ENCODE measurements at places on chromosomes 6 and 20.

DNA sequence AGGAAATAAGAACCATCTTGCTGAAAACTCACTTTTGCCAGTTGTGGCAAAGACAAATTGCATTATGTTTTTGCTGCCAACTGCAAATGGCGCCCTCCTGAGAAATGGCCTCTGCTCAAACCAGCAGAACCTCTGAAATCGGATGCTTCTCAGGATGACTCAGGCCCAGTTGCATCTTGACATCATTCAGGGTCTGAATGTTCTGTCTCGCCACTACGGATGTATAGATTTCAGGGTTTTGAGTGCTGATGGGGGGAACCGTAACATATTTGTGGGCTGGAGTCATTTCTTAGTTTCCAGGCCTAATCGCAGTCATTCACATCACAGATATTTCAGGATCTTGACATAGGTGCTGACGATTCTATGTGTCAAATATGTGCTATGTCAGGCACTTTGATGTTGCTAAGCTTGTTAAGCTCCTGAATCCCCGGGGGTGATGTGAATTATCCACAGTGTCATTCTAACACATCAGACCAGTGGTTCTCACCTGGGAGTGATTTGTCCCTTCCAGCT is 207.1 kb downstream of the NFATC2 start:
- no peak for DNase-seq

DNA sequence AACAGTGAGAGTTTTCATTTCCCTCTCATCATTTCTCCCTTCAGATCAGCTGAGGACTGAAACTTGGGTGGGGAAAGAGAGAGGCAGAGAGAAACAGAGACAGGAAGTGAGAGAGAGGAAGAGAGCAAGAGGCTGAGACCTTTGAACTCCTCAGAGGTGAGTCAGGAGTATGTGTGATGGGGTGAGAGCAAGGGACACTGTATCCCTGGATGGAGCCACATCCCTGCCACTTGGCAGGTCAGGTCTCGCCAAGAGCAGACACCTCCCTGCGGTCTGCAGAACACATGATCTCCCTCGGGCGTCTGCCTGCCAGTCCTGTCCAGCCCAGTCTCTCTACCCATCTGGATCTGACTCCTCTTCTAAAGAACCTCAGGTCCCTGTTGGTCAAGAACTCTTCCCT is 62.7 kb upstream of the SYNDIG1 start:
- no peak for DNase-seq

GRCh38 chr6:39441986-39442385 is 119.5 kb upstream of the KCNK16 start:
- no peak for DNase-seq

- DNase-seq = no peak
These were observed 5.1 kb upstream of the C20orf141 start for GRCh38 chr20:2809690-2810089.

GRCh38 chr20:57698116-57698866 is 11.5 kb downstream of the PMEPA1 start:
- DNase-seq = no peak

GRCh38 chr20:52922436-52922835 is 49.7 kb upstream of the TSHZ2 start:
- DNase-seq = peak; percentile 1

DNA sequence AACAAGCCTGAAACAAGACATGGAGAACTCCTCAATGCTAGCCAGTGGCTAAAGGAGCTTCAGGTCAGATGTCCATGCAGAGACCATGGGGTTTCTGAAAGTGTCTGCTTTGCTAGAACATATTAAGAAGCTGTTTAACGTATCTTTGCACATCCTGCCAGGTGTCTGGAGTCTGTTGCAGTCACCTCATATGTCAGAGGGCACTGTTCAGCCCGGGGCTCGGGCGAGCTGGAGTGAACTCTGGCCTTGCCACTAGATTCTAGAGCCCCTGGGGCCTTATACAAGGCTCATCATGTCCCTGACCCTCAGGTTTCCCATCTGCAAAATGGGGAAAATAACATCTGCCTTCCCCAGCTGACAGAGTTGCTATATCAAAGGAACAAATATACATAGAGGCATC is 59.0 kb downstream of the PRDM1 start:
- DNase-seq = no peak

DNA sequence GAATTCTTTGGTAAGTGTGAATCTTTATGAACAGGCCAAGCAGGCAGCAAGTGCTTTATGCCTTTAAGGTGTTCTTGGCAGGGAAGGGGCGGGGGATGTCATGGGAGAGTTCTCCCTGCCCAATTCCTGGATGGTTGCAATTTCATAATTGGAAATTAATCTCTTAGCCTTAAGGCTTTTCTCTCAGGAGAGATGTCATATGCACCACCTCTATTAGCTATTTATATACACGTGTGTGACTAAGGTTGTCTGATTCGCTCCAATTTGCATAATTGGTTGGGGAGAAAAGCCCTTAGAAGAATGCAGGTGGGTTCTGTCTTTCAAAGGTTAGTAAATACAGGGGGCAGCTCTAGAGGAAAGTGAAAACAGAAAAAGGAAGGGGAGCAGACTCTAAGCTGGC is 5.2 kb upstream of the ENPP5 start:
- DNase-seq = no peak

GRCh38 chr6:2171728-2172127 is 73.7 kb downstream of the GMDS start:
- DNase-seq = no peak

- DNase-seq = no peak
These were observed 20.1 kb downstream of the COL21A1 start for GRCh38 chr6:56227071-56227879.

DNA sequence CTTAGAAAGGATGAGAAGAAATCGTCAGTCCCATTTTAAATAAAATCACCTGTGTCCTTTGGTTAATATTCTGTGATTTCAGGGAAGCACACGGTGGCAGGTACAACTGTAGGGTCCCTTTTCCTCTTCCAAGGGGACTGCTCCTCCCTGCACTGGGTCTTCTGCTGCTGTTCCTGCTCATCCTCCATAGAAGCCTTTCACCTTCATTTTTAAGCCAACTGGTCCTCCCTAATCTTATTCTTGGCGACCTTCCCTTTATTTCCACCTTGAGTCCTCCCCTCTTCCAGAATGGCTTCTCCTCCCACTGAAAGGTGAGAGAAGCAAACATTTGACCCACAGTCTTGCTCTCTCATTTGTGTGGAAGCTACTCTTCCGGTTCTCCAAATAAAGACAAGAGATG is 4.4 kb upstream of the PRDM1 start:
- no peak for DNase-seq

DNA sequence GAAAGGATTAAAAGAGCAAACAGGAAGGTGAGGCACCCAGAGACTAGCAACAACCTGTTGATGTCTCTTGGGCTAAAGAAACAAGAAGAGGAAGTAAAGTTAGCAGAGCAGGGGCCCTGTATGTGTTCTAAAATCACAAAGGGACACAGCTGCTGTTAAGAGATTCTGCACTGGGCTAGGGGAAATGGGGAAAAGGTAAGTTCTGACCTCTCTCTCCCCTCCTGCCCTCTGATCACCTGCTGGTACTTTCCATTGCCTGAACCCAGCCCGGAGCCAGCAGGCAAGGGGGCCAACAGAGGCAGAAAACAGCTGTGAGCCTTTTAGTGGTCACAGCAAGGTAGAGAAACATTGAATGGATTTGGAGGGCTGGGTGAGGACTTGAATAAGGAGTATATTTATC is 13.5 kb upstream of the CNR1 start:
- no peak for DNase-seq

DNA sequence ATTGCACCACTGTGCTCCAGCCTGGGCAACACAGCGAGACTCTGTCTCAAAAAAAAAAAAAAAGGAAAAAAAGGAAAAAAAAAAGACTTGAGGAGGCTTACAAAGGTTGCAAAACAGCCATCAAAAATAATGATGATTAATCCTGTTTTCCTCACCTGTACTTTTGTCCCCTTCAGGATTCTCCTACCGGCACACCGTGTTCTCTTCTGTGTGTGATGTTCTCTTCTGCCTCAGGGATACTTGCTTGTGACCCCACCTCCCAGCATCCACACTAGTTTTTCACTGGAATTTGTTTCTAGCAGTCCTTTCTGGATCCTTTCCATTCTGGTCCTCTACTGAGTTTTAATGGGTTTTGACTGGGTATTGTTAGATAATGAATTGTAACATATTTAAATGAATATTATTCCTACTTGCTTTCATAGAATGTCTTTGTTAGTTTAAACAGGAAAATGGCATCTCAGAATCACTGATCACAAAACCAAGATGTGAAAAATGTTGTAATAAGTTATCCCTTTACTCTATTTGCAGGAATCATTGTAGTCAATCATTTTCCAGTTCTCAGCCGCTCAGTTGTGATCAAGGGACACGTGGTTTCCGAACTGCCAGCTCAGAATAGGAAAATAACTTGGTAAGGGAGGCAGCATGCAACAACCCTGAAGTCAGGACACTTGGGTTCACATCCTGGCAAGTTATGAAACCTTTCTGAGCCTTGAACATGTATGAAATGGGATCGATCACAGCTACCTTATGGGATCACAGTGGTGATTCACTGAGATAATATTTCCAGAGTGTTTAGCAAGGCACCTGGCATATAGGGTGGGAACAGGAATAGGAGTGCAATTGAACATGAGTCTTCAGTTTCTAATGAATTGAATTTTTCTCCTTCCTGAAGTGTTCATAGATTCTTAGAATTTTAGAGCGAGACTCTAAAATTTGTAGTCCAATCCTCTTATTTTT is 8.5 kb downstream of the C6orf89 start:
- DNase-seq = no peak

DNA sequence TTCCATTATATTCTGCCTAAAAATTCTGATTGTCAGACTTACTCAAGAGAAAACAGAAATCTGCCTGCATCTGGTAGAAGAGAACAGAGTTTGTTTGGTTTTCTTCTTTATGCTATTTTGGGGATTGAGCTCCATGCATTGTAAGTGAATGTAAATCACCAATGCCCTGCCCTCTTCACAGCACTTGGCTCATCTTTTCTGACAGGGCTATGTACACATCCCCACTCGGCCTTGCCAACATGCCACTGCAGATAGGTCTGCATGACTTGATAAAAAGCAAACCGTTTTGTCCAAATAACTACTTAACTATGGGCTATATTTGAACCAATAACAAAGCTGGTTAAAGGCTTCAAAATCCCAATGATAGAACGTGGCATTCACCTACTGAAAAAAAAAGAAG is 117.7 kb downstream of the IBTK start:
- no peak for DNase-seq

GRCh38 chr6:159043251-159043650 is 1.5 kb downstream of the TAGAP start:
- DNase-seq = no peak

DNA sequence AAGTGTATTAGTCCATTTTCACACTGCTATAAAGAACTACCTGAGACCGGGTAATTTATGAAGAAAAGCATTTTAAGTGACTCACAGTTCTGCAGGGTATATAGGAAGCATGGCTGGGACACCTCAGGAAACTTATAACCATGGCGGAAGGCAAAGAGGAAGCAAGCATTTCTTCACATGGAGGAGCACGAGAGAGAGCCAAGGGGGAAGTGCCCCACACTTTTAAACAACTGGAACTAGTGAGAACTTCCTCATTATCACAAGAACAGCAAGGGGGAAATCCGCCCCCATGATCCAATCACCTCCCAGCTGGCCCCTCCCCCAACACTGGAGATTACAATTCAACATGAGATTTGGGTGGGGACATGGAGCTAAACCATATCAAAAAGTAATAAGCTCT is 28.3 kb upstream of the B3GAT2 start:
- no peak for DNase-seq

DNA sequence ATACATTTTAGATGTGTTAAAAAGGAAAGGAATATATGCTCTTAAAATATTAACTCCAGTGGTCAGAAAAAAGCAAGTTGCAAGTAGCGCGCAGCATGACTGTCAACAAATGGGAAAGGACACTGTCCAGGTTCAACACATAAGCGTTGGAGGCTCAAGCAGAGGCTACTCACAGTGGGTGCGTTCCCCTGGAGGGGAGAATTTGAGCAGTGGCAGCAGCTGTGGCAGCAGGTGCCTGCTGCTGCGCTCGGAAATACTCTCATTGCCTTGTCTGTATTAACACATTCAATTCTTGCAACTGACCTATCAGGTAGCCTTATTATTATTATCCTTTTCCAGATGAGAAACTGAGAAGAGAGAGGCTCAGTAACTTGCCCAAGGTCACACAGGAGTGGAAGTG is 21.9 kb upstream of the CCN6 start:
- no peak for DNase-seq

- DNase-seq = no peak
These were observed 10.8 kb upstream of the UST start for GRCh38 chr6:148735989-148736388.

DNA sequence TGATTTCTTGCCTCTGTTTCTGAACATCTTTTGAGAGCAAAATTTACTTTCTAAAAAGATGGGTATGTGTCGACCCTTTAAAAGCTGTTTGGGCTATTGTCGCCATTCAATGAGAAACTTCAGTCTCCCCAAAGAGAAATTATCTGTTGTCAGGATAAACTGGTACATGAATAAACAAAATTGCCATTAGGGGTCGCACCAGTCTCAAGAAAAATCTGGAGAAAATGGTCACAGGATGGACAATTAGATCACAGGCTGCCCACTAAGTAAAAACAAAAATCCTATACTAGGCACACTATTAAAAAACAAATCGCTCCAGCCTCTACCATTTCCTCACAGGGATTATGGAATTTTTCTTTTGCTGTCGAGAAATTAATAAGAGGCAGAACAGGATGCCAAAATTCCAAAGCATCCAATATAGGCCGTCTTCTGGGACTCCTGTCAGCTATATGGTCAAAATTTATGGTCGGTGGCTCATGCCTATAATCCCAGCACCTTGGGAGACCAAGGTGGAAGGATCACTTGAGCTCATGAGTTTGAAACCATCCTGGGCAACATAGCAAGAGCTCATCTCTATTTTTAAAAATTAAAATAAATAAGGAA is 5.5 kb upstream of the HLA-E start:
- no peak for DNase-seq

DNA sequence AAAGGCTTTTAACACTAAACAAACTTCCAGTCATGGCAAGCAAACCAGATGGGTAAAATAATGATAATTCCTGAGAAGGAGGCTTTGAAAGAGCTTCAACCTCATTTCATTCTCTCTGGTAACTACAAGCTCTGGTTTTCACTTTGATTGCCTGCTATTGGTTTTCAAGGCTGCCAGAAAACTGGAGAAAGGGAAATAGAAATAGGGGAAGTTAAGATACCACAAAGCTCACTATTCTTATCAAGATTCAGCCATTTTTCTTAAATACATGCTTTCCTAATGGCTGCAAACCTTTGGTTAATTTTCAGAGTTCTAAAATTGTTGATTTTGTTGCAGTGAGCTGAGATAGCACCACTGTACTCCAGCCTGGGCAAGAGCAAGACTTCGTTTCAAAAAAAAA is 42.5 kb upstream of the NELFCD start:
- no peak for DNase-seq

GRCh38 chr6:133259561-133259960 is 18.4 kb downstream of the EYA4 start:
- DNase-seq = no peak

DNA sequence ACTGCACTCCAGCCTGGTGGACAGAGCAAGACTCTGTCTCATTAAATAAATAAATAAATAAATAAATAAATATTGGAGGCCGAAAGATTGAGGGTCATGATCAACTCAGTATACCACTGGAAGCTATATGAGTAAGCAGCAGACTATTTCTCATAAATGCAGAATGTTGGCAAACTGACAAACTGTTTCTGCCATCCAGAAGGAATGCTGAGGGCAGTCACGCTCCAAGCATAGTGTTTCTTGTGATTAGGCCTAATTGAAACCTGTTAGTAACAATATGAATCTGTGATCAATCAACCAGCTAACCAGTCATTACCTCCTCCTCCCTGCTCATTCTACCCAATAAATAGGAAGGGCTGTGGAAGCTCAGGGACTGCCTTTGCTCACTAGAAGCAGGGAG is 15.2 kb upstream of the KCNK15 start:
- no peak for DNase-seq
